ENCODE measurements at places on chromosomes 3 and 15. TPM values are rescaled to one million over a fixed set of nuclear protein-coding genes. Genes with fewer than 3 reads are reported as not detected.

The PRRT3 gene
- total RNA-seq: 5.4 TPM

The IQCF5 gene
- not detected for total RNA-seq

The FAM81A gene
- total RNA-seq: 0.33 TPM

The PTX3 gene
- 266 TPM for total RNA-seq

The RHO gene
- not detected for total RNA-seq

The CD200R1 gene
- total RNA-seq: not detected

The ADCY5 gene
- total RNA-seq: 0.66 TPM

The LIPC gene
- total RNA-seq: 1.6 TPM

The GOLGA6A gene
- not detected for total RNA-seq

The AMIGO3 gene
- total RNA-seq: 0.29 TPM

Measured in smooth muscle cell of trachea (primary cell).